ENCODE measurements at places on chromosomes 4 and X.

GRCh38 chr4:102524691-102525090, 23.5 kb downstream of the NFKB1 start:
- DNase-seq, result no peak

- DNase-seq, result no peak
Observed at GRCh38 chr4:31088600-31089230, 368.5 kb downstream of the PCDH7 start.

DNA sequence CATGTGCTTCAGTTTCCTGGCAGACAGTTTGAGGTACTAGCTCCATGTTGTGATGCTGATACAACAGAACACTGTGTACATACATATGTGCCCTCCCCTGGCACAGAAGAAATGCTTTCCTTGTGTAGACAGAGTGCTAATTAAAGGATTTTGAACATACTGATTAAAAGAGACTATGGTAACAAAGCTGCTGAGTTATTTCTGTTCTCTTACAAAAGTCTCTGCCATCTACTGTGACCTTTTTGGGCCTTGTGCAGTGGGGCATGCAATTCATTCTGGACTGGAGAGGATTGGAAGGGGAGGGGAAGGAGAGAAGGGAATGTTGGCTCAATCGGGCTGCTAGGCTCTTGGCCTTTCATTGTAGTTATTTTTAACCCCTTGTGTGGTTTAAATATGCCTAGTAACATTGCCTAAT, 6.0 kb downstream of the PDLIM5 start:
- no peak for DNase-seq

DNA sequence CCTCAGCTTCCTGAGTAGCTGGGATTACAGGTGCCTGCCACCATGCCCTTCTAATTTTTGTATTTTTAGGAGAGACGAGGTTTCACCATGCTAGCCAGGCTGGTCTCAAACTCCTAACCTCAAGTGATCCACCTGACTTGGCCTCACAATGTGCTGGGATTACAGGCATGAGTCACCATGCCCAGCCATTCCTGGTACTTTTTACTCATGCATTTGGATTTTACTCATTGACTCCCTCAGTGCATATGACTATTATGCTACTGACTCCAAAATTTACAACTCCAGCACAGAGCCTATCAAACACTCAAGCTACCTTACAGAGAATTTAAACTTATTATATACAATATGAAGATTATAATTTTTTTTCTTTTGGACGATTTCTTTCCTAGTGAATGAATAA, 199.9 kb downstream of the CXXC4 start:
- DNase-seq, result no peak

DNA sequence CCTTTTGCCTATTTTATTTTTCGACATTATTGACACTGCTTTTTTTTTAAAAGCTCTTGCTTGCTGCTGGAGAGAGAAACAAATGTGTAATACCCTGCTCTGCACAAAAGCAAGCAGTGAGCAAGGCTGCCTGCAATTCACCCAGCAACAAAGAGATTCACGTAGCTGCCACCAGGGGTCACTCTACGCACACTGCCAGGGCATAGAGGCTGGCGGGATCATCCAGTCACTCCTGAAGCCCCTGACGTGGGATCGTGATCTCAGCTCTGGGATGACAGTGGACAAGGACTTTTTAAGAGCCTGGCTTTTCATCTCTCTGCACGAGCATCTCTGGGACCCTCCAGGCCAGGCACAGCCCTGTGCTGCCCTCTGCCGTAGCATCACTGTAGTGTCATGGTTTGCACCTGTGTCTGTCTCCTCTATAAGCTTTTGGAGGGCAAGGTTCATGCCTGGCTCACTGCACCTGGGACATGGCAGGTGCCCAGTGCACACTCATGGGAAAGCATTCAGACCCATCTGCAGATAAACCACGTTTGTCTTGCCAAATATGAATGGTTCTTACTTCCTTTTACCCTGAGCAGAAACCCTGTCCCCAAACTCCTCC, 19.8 kb downstream of the C4orf50 start:
- DNase-seq, result no peak

DNA sequence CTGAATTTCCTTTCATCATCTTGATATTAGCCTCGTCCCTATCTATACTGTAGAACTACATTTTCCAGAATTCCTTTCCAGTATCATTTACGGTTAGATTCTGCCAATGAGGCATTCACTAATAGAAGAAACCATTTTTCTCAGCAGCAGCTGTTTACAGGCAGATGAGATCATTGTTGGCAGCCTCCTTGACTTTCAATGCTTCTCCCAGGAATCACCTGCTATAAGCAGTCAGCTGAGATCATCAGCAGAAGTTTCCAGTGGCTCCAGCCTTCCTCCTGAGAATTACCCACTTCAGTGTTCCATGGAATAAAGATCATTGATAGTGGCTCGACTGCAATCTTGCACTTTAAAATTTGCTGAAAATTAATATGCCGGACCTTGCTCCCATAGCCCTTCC, 157.3 kb upstream of the TET2 start:
- DNase-seq, result no peak

DNA sequence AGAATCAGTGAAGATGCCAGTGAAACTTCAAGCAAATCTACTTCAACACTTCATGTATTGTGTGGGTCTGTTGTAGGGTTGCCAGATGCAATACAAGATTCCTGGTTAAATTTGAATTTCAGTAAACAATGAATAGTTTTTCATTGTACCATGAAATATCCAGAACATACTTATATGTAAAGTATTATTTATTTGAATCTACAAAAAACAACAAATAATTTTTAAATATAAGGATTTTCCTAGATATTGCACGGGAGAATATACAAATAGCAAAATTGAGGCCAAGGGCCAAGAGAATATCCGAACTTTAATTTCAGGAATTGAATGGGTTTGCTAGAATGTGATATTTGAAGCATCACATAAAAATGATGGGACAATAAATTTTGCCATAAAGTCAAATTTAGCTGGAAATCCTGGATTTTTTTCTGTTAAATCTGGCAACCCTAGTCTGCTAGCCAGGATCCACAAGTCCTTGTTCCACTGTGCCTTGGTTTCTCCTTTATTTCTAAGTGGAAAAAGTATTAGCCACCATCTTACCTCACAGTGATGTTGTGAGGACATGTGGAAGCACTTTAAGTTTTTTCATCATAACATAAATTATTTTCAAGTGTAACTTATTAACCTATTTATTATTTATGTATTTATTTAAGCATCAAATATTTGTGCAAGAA, 2.3 kb downstream of the CXCL8 start:
- DNase-seq, result no peak

DNA sequence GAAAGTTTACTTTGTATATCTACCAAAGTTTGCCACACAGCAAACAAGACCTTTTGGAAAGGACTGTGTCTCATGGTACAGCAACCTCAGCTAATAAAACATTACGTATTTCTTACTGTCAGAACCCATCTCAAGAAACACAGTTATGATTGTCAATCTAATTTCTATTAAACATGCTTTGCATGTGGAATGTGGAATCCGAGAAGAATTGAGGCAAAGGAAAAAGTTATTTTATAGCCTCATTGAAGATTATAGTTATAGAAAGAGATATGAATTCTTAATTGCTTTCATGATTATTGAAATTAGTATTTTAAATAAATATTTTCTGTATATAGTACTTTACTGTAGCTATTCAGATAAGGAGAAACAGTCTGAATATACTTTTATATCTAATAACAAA, 5.4 kb downstream of the PCDH7 start:
- no peak for DNase-seq

Measured in stimulated activated CD8-positive, alpha-beta memory T cell treated with anti-CD3 and anti-CD28 coated beads, Interleukin-2, amount 100 ng/mL, for 1 hour (primary cell).